ENCODE measurements at places on chromosomes 16 and 17. TPM values are rescaled to one million over a fixed set of nuclear protein-coding genes. Genes with fewer than 3 reads are reported as not detected.
A peak's percentile ranks its signal among the peaks of the same experiment; 100 is the strongest.

DNA sequence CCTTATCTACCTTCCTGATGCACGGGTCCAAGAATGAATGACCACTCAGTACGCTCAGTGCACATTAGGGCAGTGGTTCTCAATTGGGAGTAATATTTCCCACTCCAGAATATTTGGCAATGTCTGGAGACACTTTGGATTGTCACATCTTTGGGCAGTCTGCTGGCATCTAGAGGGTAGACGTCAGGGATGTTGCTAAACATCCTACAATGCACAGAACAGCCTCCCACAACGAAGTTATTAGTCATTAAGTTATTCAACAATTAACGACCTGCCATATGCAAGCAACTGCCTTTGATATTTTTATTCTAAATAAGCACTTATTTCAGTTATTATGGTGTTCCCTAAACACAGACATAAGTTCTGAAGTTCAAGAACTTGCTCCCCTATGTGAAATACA, 669.3 kb downstream of the TOX3 start:
- no peak for DNase-seq

SP6 gene
- 1.8 TPM for total RNA-seq

- DNase-seq = no peak
Observed at GRCh38 chr16:59046335-59046734, 312.2 kb upstream of the GOT2 start.

TGFB1I1 gene
- total RNA-seq = 38.0 TPM

CES5A gene
- not detected for total RNA-seq

DNA sequence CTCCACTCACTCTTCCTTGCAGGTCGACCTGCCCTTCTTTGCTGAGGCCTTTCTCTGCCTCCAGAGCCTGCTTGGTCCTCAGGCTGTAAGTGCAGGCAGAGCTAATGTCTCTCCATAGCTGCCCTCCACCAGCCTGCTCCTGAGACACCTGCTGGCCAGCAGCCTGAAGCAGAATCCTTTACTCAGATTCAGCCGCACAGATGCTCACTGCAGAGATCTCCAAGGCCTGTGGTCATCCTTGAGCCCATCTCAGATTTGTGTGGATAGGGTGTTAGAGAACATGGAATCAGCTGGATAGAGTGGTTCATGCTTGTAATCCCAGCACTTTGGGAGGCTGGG, 11.5 kb downstream of the DEXI start:
- no peak for DNase-seq

DNA sequence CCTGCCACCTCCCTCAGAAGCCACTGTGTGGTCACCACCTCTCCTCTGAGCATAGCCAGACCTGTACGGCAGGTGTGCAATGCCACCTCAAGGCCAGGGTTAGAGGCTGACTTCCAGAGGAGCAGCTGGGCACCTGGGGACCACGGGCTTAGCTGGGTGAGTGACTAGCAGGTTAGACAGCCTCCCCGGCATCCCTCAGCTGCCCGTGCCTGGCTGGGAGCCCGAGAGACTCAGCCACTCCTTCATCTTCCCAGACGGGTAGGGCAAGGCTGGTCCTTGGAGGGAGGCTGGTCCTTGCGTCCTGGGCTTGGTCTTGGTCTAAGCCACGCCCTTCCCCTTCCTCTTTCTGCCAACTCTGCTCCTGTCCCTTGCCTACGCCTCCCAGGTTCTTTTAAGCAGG, 7.8 kb downstream of the CRHR1 start:
- no peak for DNase-seq

RAC3 gene
- 1.2 TPM for total RNA-seq

CYGB gene
- 8.0 TPM for total RNA-seq

DNA sequence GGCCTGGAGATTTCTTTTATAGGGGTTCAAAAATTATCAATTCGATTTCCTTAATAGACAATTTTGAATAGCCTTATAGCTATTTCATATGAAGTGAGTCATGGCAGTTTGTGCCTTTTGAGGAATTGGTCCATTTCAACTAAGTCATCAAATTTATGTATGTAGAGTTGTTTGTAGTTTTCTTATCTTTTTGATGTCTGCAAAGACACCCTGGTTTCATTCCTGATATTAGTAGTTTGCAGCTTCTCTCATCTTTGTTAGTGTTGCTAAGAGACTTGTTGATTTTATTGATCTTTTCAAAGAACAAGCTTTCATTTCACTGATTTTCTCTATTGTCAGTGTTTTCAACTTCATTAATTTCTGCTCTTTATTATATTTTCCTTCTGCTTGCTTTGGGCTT, 44.2 kb downstream of the N4BP1 start:
- no peak for DNase-seq

G6PC1 gene
- not detected for total RNA-seq

DNA sequence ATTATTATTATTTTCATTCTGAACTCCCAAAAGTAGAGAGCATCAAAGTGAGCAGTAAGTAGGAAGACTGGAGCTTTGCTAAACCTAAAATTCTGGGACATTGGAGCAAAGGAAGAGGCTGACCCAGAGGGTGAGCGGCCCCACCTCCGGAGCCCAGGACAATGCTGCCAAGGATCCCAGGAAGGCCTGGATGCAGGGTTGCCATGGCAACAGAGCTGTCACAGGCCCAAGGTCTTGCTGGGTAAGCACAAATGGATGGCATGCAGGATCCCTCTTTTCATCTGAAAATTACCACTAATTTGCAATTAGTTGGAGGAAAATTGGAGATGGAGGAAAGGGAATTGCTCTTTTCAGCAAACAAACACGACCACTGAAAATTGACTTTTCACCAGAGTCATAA, 457.9 kb upstream of the CDH5 start:
- DNase-seq = no peak

GRCh38 chr16:9148374-9149015, 57.1 kb downstream of the HAPSTR1 start:
- no peak for DNase-seq

DNA sequence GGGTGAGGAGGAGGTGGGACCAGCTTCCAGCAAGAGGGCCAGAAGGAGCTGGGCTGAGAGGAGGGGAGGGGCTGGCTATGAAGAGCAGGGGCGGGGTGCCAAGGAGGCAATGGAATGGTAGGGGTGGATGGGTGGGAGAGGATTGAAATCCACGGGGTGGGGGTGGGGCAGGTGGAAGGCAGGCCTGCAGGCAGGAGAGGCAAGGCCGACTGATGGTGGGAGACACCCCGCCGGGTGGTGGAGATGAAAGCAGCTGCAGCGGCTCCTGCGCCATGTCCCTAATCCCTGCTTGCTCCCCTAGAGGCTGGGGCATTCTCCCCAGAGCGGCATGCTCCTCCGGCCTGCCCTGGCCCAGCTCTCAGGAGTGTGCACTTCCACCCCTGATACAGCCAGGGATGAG, 27.8 kb upstream of the TAC4 start:
- DNase-seq = no peak

KRTAP2-3 gene
- total RNA-seq = not detected

RRAD gene
- total RNA-seq = 30.9 TPM

PRSS33 gene
- total RNA-seq = not detected

GRCh38 chr16:17362183-17362582, 108.6 kb downstream of the XYLT1 start:
- DNase-seq = no peak

KRT40 gene
- not detected for total RNA-seq

GRCh38 chr17:73358668-73359067, 46.9 kb upstream of the CDC42EP4 start:
- DNase-seq = no peak

- peak; percentile 18 for DNase-seq
Observed at GRCh38 chr17:82932518-82933310, 92.9 kb upstream of the ZNF750 start.

- DNase-seq = no peak
Observed at GRCh38 chr16:27995378-27995777, 68.1 kb downstream of the GSG1L start.

- DNase-seq = no peak
Observed at GRCh38 chr17:60087882-60088669, 9.4 kb upstream of the HEATR6 start.

NDRG4 gene
- 6.5 TPM for total RNA-seq

- peak; percentile 57 for DNase-seq
Observed at GRCh38 chr16:15874745-15875314, 13.6 kb downstream of the CEP20 start.

MPO gene
- not detected for total RNA-seq

ZNF174 gene
- total RNA-seq = 17.4 TPM

DNA sequence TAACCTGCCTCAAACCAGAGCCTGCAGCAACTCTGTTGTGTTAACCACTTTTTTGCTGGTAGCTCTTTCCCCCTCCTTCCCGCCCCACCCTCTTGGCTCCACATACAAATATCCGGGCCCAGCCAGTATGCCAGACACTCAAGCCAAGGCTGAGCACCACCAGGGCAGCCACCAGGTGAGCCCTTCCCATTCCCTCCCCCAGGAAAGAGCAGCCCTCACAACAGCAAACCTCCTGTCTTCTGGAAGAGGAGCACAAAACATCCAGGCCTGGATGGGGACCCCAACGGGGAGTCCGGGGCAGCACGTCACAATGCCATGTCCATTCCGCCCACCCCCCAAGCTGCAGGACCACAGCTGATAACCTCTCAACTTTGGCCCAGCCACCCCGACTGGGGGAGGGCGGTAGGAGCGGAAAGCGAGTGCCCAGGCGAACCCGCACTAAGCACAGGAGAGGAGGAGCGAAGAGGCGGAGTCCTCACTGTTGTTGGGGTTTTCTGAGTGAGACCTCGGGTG, 757 bp downstream of the ORMDL3 start:
- DNase-seq = no peak

ACSM3 gene
- 196 TPM for total RNA-seq

CIBAR2 gene
- total RNA-seq = 13.0 TPM

- no peak for DNase-seq
Observed at GRCh38 chr16:65446427-65446826, 324.6 kb upstream of the CDH11 start.

DNA sequence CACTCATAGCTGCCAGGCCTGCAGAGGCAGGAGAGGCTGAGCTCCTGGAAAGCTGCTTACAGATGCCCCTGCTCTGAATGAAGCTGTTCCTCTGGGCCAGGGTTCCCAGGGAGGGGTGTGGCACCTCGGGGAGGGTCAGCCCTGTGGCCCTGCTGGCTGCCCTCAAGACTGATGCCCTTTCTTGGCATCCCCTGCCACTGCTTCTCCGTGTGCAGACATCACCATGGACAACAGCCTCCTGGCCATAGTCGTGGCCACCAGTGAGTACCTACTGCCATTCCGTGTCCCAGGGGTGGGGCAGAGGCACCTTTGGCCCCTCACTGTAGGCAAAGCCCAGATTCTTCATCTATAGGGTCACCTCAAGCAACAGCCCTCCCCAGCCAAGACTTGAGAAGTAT, 8.9 kb downstream of the MRPL27 start:
- no peak for DNase-seq

GRCh38 chr16:65660390-65660789, 538.5 kb upstream of the CDH11 start:
- DNase-seq = no peak
